ENCODE measurements at places on chromosomes 3 and 15.
A peak's percentile ranks its signal among the peaks of the same experiment; 100 is the strongest.

GRCh38 chr15:84081391-84082168, 154.0 kb upstream of the GOLGA6L4 start:
- DNase-seq = no peak

DNA sequence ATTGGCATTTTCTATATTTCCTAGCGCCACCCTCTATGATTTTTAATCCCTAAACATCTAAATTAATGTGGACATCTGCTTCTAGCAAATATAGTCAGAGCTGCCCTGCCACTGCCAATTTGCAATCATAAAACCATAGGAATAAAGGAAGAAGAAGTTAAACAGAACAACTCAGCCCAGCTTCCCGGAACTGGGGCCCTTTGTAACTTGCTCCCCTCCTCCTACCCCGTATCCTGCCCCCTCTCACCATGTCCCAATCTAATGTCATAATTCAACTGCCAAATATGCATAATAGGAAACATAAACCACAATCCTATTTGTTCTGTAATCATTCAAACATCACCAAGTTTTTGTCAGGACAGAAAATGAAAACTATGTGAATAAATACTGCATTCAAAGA, 74.4 kb upstream of the ACP3 start:
- DNase-seq = no peak

GRCh38 chr15:89783111-89783860, 7.2 kb downstream of the MESP2 start:
- no peak for DNase-seq

DNA sequence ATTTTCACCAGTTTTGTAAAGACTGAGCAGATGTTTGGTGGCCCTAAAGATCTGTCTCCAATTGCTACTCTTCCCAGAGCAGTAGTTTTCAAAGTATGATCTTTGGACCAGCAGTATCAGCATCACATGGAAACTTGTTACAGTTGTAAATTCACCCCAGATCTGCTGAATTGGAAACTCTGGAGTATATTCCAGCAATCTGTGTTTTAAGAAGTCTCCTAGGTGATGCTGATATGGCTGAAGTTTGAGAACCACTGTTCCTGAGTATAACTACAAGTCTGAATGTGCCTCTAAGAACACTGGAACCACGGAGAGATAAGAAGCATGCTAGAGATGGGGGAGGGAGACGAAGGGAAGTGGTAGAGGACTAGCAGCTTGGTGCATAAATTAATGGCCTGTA, 45.7 kb downstream of the NUDT16 start:
- no peak for DNase-seq

DNA sequence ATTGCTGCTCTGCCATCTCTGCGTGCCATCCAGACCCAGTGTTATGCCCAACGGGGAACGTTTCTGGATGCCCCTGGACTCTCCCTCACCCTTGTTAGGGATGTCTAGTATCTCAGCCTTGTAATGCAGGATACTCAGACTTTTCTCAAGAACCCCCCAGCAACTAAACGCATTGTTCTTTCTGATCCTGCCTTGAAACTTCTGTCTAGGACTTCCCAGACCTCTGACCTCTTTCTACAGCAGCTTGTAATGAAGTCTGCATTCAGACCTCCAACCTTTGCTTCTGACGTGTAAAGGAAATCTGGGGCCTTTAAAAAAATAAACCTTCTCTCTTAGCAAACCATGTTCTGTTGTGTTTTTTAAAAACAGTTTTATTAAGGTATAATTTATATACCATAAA, 139.5 kb downstream of the KCNAB1 start:
- DNase-seq = no peak

DNA sequence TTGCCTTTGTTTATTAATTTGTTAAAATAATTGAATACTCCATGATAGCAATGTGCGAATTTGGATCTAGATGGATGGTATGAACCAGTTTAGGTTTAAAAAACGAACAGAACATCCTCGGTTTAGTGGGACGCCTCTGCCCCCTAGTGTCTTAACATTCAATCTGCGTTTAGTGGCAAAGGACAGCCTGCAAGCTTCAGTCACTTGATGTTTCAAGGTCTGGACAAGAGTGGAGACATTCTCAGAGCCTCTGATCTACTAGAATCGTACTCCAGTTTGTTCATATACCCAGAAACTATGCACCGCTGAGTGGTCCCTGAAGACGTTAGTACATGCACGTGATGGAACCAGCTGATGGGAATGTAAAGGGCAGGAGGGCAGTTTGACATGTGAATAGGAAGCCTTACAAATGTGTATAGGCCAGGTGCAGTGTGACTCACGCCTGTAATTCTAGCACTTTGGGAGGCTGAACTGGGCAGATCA, 17.8 kb upstream of the ATP13A4 start:
- peak; percentile 74 for DNase-seq

GRCh38 chr3:156559321-156559720, 4.4 kb upstream of the SSR3 start:
- no peak for DNase-seq

Data from cerebellum (tissue), 4 donors.